ENCODE measurements at places on chromosomes 2 and 18. TPM values are rescaled to one million over a fixed set of nuclear protein-coding genes. Genes with fewer than 3 reads are reported as not detected.
A peak's percentile ranks its signal among the peaks of the same experiment; 100 is the strongest.

DNA sequence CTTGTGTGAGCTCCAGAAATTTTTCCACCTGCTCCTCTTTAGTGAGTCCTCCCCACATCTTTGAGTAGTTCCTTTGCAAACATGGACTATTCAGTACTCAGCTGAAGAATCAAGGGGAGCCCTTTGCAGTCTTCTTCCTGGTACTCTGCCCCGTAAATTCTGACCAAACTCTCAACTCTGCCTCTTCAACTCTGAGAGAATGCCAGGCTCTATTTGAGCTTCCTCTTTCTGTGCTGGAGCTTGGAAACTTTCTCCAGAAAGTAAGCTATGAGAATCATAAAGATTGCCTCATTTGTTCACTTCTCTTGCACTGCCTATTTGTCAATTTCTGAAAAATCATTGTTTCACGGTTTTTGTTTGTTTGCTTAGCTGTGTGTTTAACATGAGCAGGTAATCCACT is 7.4 kb upstream of the STAT4 start:
- H3K36me3 ChIP-seq: no peaks in the 10 kb centered on the region
- no peak overlapping the region for H3K4me3 ChIP-seq
- no peak overlapping the region for H3K27ac ChIP-seq
- no peak for DNase-seq
- no peaks in the 10 kb centered on the region for H3K27me3 ChIP-seq

- peak; percentile 51 for DNase-seq
- peaks cover 7% of the 10 kb centered on the region for H3K27me3 ChIP-seq
- H3K4me1 ChIP-seq: no peaks in the 10 kb centered on the region
- no peaks in the 10 kb centered on the region for H3K36me3 ChIP-seq
- H3K4me3 ChIP-seq: no peak overlapping the region
Observed at GRCh38 chr2:97724946-97725688, 11.7 kb downstream of the ZAP70 start.

DNA sequence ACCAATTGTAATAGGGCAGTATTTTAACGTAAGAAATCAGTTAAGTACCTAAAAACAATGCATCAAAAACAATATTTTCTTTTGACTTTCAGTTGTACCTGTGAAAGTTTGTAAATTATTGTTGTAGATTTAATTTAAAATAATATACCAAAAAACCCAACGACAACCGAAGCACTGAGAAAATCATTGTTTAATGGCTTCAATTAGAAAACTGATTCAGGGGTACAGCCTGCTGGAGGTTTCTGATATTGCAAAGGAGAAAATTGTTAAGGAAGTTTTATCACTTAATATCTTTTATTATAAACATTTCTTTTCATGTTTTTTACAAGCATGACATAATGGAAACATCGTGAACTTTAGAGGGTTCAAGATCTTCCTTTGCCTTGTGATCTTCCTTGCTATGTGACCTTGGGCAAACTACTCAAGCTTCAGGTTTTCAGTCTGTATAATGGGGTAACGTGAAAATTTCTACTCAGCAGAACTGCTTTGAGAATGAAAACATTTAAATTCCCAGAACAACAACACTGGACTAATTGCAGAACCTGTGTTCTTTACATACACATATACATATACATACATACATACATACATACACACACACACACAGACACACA is 76.3 kb upstream of the GLS start:
- H3K27ac ChIP-seq: no peak overlapping the region
- H3K4me1 ChIP-seq: peaks cover 3% of the 10 kb centered on the region
- H3K36me3 ChIP-seq: no peaks in the 10 kb centered on the region

The SIX3 gene
- not detected for total RNA-seq

- no peak overlapping the region for H3K27ac ChIP-seq
- no peaks in the 10 kb centered on the region for H3K36me3 ChIP-seq
- no peak overlapping the region for H3K4me3 ChIP-seq
Observed at GRCh38 chr18:39380866-39381265, 1815.3 kb upstream of the CELF4 start.

The SRD5A2 gene
- total RNA-seq: not detected

DNA sequence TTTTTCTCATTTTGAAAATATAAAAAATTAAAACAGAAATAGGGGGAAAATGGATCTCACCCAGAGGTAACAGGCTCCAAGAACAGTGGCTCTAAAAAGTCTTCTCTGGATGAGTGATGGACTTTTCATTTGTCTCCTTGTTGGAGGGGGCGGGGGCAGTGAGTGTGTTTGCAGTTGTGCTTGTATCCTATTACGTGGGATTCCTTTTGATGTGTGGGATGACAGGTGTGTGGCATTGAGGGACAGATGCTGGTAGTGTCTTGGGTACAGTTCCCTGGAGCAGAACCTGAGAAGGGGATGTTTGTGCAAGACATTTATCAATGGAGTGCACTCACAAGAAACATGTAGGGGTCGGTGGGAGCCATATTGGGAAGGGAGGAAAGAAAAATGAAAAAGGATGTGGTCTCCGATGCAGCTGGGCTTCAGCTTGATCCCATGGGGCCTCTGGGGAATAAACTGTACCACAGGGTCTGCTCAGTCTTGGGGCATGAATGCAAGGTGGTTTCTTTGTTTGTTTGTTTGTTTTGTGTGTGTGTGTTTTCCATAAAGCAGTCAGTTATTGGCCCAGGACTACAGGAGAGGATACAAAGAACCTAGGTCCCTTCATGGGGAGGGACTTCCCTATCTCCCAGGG is 120.0 kb upstream of the SLC35G4 start:
- no peak overlapping the region for H3K4me3 ChIP-seq
- no peaks in the 10 kb centered on the region for H3K4me1 ChIP-seq

GRCh38 chr2:189109921-189110397 is 69.6 kb downstream of the COL5A2 start:
- no peaks in the 10 kb centered on the region for H3K27me3 ChIP-seq
- no peak overlapping the region for H3K27ac ChIP-seq
- H3K4me3 ChIP-seq: no peak overlapping the region

GRCh38 chr2:151808258-151809072 is 19.8 kb downstream of the ARL5A start:
- H3K36me3 ChIP-seq: peaks cover 60% of the 10 kb centered on the region
- no peak overlapping the region for H3K27ac ChIP-seq
- no peaks in the 10 kb centered on the region for H3K4me1 ChIP-seq
- no peak overlapping the region for H3K4me3 ChIP-seq
- no peaks in the 10 kb centered on the region for H3K27me3 ChIP-seq

The ACADL gene
- 41.6 TPM for total RNA-seq

The SCN9A gene
- 10.5 TPM for total RNA-seq

DNA sequence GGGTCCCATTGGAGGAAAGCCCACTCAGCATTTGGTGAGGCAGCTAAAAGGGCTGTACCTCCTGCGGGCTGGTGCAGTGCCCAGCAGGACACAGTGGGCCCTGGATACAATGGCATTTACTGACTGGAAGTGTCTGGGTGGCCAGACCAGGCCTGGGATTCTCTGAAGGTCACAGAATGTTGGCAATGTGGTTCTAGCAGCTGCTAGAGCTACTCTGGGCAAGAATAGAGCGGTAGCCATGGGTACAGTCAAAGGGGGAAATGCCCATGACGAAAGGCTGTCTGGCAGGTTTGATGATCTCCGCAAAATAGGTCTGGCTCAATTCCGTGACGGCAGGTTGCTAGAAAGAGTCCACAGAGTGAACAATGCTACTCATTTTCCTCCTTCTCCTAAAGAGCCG is 241.8 kb downstream of the AFF3 start:
- H3K27me3 ChIP-seq: no peaks in the 10 kb centered on the region
- no peaks in the 10 kb centered on the region for H3K36me3 ChIP-seq
- DNase-seq: no peak
- H3K27ac ChIP-seq: no peak overlapping the region

- DNase-seq: no peak
- H3K4me3 ChIP-seq: no peak overlapping the region
- H3K27me3 ChIP-seq: no peaks in the 10 kb centered on the region
- H3K4me1 ChIP-seq: no peaks in the 10 kb centered on the region
- H3K27ac ChIP-seq: no peak overlapping the region
- no peaks in the 10 kb centered on the region for H3K36me3 ChIP-seq
Observed at GRCh38 chr2:170689481-170689880, 25.7 kb upstream of the SP5 start.

GRCh38 chr2:98757904-98758421 is 27.0 kb upstream of the MGAT4A start:
- H3K27ac ChIP-seq: peak overlapping the region; percentile 72
- no peaks in the 10 kb centered on the region for H3K36me3 ChIP-seq
- no peak overlapping the region for H3K4me3 ChIP-seq

- no peak overlapping the region for H3K4me3 ChIP-seq
- no peak for DNase-seq
- H3K27me3 ChIP-seq: no peaks in the 10 kb centered on the region
- H3K27ac ChIP-seq: no peak overlapping the region
- no peaks in the 10 kb centered on the region for H3K4me1 ChIP-seq
- H3K36me3 ChIP-seq: no peaks in the 10 kb centered on the region
Observed at GRCh38 chr18:31487246-31488015, 10.5 kb upstream of the DSG2 start.
